ENCODE measurements at places on chromosomes 6 and 20.

DNA sequence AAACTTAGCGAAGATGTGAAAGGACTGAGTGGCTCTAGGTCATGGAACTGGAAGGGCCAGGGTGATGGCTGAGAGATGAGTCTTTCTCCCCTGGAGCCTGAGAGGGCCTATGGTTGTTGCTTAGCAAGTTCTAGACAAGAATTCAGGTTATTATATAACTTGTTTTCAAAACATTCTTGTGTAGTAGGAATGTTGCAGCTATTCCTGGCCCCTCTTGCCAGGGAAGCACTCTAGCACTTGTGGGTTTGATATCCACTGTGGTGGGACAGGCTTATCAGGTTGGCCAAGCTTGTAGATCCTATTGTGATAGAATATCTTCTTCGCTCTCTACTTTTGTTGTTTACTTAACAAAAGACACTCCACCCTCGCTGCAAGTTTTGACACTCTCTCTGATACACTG is 211.8 kb upstream of the CITED2 start:
- DNase-seq, result no peak

DNA sequence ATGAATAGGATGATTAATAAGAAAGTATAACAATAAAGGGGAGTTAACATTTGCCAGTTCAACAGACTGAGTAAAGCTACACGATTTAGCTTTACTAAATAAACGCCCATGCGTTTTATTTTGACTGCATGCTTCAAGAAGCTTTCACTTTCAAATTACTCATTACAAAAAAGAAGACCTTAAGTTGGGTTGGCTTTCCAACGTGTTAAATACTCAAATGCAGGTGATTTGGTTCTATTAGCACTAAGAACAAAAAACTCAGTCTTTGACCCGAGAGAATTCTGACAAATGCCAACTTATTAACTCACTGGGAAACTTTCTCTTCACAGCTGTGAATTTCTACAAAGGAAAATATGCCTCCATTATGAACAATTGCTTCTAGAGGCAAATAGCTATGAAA is 24.8 kb downstream of the RNF146 start:
- no peak for DNase-seq

DNA sequence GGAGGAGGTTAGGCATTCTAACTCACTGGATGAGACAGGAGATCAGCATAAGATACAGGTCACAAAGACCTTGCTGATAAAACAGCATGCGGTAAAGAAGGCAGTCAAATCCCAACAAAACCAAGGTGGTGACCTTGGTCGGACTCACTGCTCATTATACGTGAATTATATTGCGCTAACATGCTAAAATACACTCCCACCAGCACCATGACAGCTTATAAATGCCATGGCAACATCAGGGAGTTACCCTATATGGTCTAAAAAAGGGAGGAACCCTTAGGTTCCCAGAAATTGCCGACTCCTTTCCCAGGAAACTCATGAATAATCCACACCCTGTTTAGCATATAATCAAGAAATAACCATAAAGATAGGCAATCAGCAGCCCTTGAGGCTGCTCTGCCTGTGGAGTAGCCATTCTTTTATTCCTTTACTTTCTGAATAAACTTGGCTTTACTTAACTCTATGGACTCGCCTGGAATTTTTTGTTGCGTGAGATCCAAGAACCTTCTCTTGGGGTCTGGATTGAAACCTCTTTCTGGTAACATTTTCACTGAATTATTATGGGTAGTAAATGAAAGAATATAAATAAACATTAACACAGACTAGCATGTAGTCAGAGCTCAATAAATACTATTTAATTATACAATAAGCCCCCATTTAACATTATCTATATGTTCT is 3.0 kb upstream of the LAMA4 start:
- no peak for DNase-seq

DNA sequence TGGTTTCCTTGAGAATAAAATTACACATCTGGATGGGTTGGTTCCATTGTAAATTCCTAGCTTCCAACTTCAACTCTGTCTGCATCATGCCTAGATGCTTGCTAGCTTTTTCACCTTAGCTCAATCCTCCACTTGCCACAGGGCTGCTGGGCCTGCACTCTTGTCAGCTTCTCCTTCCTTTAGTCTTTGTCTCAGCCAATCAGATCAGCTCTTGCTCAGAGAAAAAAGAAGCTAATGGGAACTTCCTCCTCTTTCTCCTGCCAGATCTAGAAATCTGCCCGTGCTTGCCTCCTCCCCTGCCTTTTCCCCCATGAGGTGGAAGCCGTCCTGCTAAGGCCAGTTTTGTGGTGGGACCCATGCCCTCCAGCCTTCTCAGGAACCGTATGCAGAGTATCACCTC is 18.5 kb downstream of the RAE1 start:
- DNase-seq, result no peak

DNA sequence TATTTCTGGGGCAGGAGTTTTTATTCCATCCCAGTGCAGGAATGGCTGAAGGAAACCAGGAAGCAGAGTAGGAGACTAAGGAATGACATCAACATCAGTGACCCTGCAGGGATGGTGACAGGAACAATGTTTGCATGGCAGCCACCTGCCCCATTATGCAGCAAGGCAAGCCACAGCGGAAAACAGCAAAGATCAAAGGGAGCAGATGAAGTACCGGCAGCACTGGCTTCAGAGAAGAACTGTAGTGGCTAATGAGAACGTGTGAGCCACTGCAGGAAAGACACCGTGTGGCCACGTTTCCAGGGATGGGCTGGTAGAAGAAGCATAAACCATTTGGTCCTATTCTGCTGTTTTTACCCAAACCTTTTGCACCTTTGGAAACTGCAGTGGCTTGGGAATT is 52.9 kb upstream of the TAB2 start:
- no peak for DNase-seq
